ENCODE measurements at places on chromosomes 11 and 22.

DNA sequence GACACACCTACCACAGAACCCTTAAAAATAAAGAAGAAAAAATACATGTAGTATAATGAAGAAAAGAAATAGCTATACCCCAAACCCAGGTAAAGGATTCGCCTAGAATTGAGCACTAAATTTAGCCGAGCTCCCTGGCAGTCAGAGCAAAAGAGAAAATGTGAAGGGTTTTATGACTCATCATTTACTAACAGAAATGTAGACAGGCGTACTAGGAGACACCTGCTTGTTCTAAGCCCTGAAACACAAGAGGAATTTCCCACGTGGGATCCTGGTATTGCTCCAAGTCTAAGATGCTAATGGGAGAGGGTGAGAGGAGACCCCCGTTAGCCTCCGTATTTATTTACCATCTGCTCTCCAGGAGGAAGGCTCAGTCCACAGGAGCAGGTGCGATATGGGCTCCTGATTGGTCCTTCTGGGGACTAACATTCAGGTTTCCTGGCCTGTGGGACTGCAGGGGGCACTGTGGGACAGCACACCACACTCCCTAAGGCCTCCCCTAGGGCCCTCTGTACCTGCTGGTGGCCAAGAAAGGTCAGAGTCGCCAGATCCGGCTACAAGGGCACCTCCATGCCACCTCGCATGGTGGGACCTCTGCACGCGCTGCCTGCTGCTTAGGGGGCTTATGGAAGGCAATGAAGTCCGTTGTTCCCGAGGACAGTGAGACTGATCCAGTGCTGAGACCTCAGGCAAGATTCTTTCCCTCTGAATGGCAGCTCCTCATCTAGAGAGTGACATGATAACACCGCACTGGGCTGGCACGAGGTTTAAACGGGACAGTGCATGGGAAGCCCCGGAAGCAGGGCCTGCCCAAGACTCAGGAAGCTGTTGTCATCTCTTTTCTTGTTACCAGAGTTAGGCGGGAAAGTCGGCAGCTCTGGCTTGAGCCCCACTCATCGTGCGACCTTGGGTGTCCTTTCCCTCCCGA, 25.8 kb downstream of the KCNC1 start:
- DNase-seq: no peak

DNA sequence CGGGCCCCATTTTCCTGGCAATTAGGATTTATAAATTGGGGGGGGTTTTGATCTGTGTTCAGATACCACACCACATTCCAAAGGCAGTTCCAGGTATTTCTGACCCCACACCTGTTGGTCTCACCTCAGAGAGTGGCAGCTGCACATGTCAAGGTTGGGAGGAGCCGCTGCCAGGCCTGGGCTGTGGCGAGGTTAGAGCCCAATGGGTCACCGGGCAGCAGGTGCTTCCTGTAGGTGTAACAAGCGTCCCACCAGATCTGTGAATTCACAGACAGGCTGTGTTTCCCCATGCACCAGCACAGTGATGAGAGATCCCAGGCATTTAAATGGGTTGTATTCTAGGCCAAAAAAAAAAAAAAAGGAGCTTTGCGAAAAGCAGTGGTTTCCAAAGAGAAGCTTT, 58.6 kb downstream of the CABIN1 start:
- DNase-seq: no peak

DNA sequence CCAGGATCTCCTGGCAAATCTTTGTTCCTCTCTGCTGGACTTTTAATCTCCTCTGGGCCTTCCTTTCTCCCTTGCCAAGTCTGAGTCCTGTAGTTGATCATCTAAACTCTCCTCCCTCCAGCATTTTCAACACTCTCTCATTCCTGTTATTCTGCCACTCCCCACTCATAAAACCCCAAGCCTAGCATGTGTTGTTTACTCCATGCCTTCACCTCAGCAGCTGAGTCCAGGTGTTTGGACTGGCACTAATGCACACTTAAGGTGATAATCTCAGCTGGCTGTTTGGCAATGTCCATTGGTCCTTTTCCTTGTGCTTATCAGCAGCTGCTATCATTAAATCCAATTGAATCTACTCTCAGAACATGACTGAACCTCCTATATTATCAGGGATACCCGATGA, 876.8 kb upstream of the TENM4 start:
- no peak for DNase-seq

GRCh38 chr11:95483339-95483738, 252.3 kb upstream of the SESN3 start:
- no peak for DNase-seq

DNA sequence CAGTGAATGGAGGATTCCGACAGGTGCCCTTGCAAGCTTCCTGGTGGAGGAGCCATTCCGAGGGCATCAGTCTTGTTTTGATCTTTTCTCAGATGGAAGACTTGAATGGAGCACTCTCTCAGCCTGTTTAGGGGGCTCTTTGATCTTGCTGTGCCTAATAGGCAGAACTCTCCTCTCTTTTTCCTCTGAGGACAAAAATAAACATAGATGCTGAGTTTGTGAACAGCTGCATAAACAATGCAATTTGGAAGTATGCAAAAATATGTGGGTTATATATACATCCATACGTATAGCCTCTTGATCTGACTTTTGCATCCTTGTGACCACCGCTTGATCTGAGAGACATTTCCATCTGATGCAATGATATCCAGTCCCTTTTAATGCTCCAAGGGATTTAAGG, 29.1 kb downstream of the BARX2 start:
- DNase-seq: no peak

GRCh38 chr11:36192425-36193289, 96.6 kb downstream of the COMMD9 start:
- DNase-seq: no peak

All from CD4-positive, alpha-beta T cell treated with Interleukin-4 for 4 hours (primary cell).